ENCODE measurements at places on chromosomes 12 and 14.

DNA sequence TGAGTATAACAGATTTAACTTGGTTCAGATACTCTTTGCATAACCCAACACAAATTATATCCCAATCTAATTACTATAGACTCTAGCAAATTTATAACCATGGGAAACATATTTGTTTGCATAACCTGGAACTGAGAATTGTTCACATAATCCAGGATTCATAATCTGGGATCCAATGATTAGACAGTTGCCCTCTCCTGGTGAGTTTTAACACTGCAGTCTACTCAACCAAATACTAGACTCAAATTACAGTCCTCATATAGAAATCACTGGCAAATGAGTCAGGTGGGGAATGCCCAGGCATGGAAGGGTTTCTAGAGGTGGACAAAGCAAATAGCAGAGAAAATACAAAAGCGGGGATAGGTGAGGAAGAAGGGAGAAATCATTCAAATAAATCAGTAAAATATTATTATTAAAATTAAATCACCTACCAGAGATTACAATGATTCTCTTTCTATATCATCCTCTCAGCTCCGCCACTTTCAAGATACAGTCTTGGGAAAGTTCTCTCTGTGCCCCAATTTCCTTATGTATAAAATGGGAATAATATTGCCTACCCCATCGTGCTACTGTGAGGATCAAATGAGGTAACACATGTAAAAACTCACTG lies 9.4 kb downstream of the GCH1 start:
- DNase-seq: peak; percentile 80
- peaks cover 37% of the 10 kb centered on the region for H3K36me3 ChIP-seq
- H3K27ac ChIP-seq: peak overlapping the region; percentile 69
- no peaks in the 10 kb centered on the region for H3K27me3 ChIP-seq

- H3K27me3 ChIP-seq: no peaks in the 10 kb centered on the region
- H3K4me3 ChIP-seq: no peak overlapping the region
- no peak overlapping the region for H3K27ac ChIP-seq
- DNase-seq: no peak
Observed at GRCh38 chr12:125583071-125583470, 517.8 kb downstream of the AACS start.

DNA sequence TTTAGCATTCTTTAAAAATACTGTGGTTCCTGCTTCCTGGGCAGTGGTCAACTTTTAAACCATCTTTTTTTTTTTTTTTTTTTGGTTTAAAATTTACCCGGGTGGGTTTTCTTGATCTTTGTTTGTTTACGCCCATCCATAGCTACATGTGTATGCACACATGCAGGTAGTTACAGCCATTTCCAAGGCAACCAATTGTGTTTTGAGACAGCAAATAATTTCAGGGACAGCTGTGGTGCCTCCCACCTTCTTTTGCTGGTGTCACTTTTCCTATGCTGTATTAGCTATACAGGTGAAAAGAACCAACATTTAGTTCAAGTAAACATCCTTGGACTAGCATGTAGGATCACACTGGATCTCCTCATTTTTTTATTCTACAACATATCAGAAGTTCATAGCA lies 52.0 kb upstream of the PSMA6 start:
- H3K27me3 ChIP-seq: no peaks in the 10 kb centered on the region
- H3K4me1 ChIP-seq: peaks cover 12% of the 10 kb centered on the region
- H3K36me3 ChIP-seq: no peaks in the 10 kb centered on the region
- no peak overlapping the region for H3K27ac ChIP-seq

- H3K4me3 ChIP-seq: no peak overlapping the region
- H3K36me3 ChIP-seq: no peaks in the 10 kb centered on the region
- no peaks in the 10 kb centered on the region for H3K27me3 ChIP-seq
Observed at GRCh38 chr12:114166362-114166761, 200.2 kb upstream of the RBM19 start.

- no peak for DNase-seq
- H3K4me1 ChIP-seq: peaks cover 7% of the 10 kb centered on the region
- no peak overlapping the region for H3K4me3 ChIP-seq
- H3K36me3 ChIP-seq: no peaks in the 10 kb centered on the region
- H3K27me3 ChIP-seq: 0 out of 2 replicates have a peak, but pooled peaks cover 2% of the 10 kb centered on the region
Observed at GRCh38 chr12:40874868-40875267, 182.6 kb downstream of the CNTN1 start.

DNA sequence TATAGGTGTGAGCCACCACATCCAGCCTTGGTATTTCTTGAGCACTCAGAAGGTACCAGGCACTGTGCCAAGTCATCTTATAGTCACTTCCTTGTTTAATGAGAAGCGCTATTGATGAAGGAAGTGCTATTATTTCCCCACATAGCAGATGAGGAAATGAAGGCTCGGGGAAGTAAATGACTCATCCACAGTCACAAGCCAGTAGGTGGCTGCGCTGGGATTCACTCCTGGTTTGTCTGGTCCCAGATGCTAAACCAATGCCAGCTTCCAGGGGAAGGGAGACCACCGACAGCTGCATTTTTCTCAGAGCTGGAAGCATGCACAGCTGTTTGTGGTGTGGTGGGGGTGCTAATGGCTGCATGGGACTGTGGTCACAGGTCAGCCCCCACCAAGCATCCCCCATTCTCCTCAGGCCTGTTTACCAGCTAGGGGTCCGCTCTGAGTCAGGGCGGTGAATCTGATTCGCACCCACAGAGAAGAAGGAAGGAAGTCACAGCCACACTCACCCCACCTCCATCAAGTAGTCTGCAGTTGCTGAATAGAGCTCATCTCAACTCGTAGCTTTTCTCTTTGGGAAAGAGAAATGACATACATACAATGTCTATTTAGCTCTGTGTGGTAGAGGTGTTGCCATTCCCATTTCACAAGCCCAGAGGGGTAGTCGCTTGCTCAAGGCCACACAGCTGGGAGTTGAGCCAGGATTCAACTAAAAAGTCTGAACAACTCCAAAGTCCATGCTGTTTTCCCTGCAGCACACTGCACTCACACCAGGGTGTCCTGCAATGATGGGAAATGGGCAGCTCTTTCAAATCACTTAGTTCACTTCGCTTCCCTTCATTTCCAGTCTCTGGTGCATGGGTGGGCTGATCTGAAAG lies 6.3 kb upstream of the LTBP2 start:
- no peak overlapping the region for H3K27ac ChIP-seq
- H3K4me1 ChIP-seq: peaks cover 25% of the 10 kb centered on the region
- no peaks in the 10 kb centered on the region for H3K27me3 ChIP-seq
- H3K36me3 ChIP-seq: no peaks in the 10 kb centered on the region
- DNase-seq: peak; percentile 91

GRCh38 chr12:65823513-65824375 lies 539 bp upstream of the HMGA2 start:
- DNase-seq: no peak
- no peaks in the 10 kb centered on the region for H3K27me3 ChIP-seq
- H3K27ac ChIP-seq: no peak overlapping the region
- no peaks in the 10 kb centered on the region for H3K36me3 ChIP-seq

Measured in Karpas-422 (cell line).